Adrenal gland (tissue), 19 donors: ENCODE measurements at places on chromosomes 13 and 19. TPM values are rescaled to one million over a fixed set of nuclear protein-coding genes. Genes with fewer than 3 reads are reported as not detected.

DNA sequence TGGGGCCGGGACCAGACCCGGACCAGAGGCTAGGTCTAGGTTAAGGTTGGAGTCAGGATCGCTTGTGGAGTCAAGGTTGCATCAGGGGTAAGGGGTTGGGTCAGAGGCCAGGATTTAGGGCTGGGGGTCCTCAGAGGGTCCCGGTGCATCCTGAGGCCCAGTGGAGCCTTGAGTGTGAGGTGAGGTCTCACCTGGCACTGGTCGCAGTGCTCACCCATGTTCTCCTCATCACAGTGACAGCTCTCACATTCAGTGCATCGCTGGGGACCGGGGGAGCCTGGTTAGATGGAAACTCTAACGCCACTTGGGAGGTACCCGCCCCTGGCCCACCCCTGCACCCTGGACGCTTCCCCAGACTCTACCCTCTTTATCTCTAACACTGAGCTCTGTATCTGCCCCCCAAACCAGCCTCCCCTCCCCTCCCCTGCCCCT lies 3.1 kb downstream of the HRC start:
- DNase-seq = no peak

GRCh38 chr19:13164343-13165161 lies 14.3 kb downstream of the IER2 start:
- DNase-seq = peak; percentile 66

CAPN12 gene
- polyA plus RNA-seq = 0.68 TPM

DNA sequence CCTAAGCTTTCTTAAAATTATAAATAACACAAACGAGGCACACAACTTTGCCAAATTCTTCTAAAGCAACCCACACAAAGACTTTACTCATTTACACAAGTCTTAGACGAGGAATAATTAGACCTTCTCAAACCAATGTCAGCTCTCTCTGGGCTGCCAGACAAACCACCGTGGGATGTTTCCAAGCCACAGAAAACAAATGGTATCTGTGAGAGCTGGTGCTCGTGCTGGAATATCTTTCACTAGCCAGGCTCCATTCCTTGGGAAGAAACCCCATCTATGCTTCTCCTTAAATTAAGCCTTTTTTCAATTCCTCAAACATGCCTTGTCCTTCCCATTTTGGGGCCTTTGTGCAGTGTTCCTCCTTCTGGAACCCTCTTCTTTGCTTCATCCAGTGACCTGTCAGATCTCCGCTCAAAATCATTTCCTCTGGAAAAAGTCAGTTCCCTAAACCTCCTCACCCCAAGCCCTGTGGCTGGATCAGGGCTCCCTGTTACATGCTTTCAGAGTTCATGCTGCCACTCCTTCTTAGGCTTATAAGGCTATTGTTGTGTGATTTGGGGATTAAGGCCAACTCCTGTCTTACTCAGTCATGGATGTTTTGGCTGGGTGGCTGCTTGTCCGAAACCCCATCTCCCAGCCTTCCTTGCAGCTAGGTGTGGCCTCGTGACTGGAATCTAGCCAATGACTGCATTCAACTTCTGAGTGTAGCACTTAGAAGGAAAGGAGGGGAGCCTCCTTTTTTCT lies 64.2 kb upstream of the GTF2F2 start:
- DNase-seq = no peak

DNA sequence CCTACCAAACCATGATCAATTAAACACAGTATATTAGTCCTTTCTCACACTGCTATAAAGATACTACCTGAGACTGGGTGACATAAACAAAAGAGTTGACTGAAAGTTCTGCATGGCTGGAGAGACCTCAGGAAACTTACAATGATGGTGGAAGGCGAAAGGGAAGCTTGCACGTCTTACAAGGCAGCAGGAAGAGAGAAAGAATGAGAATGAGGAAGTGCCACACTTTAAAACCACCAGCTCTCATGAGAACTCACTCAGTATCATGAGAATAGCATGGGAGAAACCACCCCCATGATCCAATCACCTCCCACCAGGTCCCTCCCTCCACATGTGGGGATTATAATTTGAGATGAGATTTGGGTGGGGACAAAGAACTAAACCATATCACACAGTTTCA lies 324.9 kb upstream of the ZNF507 start:
- no peak for DNase-seq

DNA sequence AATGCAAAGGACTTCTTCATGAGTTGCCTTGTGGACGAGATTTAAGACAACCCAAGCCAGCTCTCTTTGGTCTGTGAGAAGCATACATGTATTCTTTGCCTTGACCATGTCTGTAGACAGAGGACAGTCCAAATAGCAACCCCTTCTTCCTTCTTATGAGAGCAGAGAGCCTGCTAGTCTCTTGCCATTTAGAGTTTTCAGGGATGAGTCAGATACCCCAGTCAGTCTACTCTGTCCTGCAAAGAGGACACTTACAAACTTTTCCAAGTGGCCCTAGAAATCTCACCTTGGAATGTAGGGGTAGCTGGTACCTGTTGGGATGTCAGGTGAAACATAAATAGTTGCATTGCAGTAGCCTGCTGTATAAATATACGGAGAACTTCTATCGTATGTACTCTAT lies 36.7 kb downstream of the DNAJC3 start:
- no peak for DNase-seq

ZNF649 gene
- polyA plus RNA-seq = 2.7 TPM

DNA sequence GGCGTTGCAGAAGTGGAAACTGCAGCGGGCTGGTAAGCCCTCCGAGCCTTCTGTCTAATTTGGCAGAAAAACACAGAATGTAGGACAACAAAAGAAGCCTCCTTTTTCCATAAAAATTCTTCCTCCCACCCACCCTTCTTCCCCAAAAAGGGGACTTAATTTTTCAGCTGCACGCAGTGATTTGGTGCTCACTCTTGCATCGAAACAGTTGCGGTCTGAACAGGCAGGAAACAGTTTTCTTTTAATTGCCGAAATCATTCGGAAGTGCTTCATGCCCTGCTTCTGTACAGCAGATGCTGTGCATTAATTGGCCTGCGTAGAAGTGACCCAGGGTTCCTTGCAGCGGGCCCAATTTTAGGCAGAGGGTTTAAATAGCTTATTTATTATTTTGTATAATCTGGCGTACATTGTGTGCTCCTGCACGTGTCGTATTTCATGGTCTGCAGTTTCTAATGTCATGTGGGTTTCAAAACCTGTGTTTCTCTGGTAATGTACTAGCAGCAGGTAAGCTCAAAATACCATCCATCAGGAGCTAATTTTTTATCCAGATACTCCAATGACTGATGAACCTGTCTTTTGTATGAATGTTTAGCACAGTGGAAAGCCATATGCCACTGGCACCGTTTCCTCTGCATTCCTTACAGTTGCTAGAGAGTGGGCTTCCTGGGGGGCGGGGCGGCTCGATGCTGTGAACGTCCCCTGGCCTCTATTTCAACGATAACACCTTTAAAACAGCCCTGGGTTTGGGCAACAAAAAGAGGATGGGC lies 66.6 kb downstream of the GGACT start:
- no peak for DNase-seq

ZNF575 gene
- 2.2 TPM for polyA plus RNA-seq

DNA sequence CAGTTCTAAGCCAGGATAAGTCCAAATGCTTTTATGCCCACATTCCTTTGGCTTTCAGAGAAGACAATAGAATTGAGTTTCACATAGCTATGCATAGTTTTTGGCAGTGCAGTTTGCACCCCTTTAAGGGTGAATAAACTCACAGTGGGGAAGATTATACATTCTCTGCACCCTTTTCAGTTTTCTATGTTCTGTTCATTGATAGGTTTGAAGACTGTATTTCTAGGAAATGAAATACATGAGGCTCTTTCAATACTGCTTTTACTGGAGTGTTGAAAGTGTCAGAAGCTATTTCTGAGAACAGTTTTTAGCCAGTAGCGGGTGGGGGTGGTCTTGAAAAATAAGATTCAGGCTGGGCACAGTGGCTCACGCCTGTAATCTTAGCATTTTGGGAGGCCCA lies 46.2 kb downstream of the IPO5 start:
- DNase-seq = no peak

DNA sequence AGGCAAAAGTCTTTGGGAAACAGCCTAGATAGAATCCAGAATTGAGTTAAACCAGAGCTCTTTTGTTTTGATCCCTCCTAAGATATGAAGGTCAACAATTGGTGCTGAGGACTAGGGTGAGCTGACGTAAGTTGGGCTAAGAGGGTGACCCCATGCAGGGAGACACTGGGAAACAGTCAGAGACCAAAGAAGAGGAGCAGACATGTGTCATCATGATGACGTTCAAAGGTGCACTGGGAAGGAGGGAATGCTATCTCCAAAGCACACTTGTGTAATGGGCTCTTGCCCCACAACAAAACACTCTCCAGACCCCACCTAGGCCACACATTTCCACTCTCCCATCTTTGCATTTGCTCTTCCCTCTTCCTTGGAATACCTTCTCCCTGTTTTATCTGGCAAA lies 481.4 kb downstream of the COG6 start:
- DNase-seq = no peak
